ENCODE measurements at places on chromosomes 1 and 21.

DNA sequence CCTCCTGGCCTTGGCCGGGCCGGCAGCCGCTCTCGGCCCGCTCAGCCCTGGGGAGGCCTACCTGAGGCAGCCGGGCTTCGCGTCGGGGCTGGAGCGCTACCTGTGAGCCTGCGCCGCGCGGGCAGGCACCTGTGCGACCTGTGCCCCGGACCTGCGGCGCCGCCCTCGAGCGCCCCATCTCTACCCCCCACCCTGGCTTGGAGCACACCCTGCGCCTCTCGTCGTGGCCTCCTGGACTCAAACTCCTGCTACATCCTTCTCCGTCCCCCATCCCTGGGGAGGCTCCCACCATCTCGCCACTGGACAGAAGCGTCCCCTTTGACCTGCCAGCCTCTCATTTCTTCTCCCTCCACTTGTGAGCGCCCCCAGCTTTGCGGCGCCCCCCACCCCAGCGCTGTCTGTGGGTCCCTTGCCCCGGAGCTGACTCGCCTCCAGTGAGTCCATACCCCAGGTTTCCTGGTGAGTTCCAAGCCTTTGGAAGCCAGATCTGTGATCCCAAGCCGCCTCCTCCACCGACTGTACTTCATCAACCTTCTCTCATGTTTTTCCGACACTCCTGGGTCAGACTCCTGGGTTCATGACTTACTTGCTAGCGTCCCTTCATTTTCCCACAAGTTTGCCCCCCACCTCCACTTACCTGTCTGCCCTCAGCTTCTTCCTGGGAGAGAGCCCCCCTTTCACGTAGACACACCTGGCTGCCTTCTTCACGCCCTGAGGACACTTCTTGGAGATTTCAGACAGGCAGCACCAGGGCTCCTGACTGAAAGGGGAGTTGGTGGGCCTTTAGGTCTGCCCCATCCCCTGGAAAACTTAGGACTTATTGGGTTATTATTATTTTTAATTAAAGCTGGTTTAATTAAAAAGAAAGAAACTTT, 1.3 kb downstream of the FOXE3 start:
- DNase-seq: no peak

DNA sequence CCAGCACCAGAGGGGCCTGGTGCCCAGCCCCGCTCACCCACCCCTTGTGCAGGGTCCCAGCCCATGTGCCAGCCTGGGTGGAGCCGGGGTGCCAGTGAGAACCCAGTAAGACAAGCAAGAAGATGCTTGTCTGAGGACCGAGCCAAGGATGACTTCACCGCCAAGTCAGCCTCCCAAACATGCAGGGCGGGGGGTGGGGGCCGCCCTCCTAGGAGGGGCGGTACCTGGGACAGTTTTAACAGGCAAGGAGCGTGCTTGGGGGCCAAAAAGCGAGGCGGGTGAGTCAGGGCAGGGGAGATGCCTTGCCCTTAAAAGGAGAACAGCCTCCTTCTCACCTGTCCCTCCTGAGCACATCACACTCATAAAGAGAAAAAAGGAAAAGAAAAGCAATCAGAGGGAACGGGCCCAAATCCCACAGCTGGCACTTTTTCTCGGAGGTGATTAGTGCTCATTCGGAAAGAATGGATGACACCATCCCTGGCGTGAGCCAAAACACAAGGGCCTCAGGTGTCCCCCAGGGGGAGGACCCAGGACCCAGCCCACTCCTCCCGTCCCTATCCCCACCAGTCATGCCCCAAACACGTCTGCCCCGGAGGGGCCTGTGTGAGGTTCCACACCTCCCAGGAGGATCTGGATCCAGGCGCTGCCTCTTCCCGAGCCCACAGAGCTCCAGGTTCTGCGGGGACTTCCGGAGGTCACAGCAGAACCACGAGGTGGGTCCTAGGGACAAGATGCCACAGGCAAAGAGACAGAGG, 77.6 kb upstream of the IFFO2 start:
- no peak for DNase-seq

GRCh38 chr1:156760092-156760795, 7.1 kb upstream of the PRCC start:
- no peak for DNase-seq

GRCh38 chr1:226128487-226129075, 58.0 kb downstream of the ACBD3 start:
- no peak for DNase-seq

- DNase-seq: no peak
These were observed 85.4 kb downstream of the SIK1 start for GRCh38 chr21:43341378-43342161.

GRCh38 chr1:204528241-204528640, 12.0 kb downstream of the MDM4 start:
- no peak for DNase-seq

DNA sequence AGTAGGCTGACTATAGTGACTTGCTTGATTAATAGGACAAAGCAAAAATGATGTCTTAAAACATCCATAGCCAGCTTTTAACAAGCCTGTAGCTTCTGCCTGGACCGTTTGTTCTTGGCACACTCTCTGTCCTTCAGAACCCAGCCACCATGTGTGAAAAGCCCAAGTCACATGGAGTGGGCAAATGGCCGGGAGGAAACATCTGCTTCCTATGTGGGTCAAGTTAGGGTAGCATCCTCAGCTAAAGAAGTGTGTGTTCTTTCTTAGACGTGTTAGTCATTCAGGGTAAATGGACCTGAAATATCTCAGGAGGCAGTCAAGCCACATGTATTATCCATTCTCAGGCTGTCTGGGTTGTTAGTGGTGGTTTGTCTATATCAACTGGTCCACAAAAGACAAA, 23.4 kb downstream of the RD3 start:
- DNase-seq: no peak

DNA sequence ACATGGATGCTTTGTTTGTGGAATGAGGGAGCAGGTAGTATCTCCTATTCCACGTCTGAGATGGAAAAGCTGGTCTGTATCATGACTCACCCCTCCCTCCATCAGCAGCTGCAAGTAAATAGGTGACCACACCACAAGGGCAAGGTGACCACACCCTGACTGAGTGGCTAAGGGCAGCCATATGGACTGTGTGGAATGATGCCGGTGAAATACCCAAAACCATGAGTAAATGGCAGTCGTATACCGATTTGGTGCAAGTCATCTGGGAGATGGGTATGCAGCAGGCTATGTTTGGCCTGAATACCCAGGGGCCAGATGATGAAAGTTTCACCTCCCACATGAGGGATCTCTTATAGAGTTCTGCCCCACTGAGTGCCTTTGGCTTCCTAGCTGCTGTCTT, 15.8 kb upstream of the UBE2U start:
- DNase-seq: no peak

DNA sequence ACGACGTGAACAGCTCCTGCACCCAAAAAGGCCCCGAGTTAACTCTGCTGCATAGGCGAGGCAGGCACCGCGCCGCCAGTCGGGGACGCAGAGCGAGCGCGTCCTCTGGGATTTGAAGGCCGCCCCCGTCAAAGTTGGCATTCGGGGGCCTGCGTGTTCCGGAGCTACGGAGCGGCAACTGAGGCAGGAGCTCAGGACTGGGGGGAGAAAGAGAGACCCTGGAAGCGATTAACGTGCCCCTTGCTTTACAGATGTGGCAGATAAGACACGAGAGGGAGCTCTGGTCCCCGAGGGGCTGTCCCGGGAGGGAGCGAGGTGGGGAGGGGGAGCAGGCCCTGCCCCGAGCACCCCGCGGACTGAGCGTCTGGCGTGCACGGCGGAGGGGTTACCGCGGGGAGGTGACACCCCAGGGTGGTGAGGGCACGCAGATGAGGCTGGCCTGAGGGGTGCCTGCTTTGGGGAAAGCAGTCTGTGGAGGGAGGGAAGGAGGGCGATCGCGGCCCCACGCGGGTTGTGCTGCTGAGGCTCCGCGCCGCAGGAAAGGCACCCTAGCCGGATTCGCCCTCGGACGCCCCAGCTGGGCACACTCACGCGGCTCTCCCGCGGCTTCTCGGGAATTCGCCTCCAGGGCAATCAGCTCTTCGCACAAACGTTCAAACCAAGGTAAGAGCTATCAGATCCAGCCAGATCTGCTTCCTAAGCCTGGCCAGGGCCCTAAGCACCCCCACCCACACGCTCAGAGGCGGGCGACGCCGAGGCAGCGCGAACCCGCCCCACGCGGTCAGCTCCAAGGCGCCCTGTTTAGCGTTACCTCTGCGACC, 26.5 kb downstream of the ACTA1 start:
- no peak for DNase-seq

- DNase-seq: no peak
These were observed 28.1 kb downstream of the ANGPTL3 start for GRCh38 chr1:62625415-62625814.

DNA sequence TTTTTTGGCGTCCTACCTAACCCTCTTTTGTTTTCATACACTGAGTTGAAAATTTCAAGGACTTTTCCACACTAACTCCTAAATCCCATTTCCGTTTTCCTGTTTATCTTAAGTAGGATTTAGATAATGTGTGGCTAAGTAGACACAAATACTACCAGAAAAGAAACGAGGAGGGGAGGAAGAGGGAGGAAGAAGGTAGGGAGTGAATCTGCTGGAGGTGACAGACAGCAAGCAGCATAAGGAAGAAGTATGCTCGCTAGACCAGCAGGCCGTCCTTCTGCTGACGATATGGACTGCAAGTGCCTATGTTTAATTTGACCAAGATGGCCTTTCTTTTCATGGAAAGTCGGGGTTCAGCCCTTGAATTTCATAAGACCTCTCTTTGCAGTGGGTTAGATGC, 256.9 kb upstream of the RAB4A start:
- no peak for DNase-seq

DNA sequence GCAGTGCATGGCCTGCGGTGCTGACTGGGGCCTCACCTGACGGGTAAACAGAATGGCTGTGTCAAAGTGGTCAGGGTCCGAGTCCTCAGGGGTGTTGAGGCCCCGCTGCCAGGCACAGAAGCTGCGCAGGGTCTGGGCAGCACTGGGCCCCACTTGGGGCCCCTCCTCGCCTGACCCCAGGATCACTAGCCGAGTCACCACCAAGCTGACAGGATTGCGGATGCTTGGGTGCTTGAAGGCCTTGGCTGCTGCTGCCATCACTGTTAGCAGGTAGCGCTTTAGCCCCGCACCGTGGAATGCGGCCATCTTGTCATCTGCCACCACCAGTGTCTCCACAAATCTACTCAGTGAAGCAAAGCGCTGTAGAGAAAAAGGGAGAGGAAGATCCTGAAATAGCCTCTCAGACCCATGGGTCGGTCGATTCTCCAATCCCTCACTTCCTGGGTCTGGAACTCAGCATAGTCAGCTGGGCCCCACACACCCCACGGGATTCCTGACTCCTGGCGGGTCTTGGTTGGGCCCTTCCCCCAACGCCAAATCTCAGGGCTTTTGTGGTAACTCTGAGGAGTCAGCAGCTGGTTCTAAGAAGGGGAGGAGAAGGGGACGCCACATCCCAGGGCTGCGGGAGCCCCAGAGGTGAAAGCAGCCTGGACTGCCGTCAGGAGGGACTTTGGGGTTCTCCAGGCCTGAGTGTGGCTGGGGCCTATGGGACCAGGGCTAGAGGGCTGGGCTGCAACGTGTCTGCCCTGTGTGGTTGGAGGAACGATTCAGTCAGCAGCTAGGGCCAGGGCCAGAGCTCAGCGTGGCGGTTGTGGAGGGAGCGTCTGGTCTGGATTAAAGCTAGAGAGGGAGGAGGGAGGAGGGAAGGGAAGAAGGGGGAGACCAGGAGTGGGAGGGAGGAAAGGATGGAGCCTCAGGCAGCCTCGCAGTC, 2.1 kb downstream of the ADAMTS4 start:
- DNase-seq: peak; percentile 38

GRCh38 chr1:119102051-119102450, 38.4 kb downstream of the WARS2 start:
- DNase-seq: no peak

GRCh38 chr21:34670962-34671348, 2.2 kb downstream of the CLIC6 start:
- no peak for DNase-seq

DNA sequence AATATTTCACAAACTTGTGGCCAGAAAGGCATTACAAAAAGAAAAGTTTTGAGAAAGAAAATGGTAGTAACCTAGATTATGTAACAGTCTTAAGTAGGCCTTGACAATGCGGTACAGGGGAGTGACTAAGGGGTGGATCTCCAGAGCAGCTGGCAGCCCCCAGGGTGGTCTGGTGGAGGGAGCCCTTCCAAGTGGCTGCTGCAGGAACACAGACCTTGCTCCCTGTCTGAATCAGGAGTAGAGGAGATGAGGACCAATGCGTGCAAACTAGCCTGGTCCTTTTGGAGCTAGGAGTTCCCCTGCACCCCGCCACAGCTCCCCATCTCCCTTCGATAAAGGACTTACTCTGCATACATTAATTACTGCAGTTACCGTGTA, 189.0 kb downstream of the NFIA start:
- DNase-seq: no peak

- DNase-seq: no peak
These were observed 30.0 kb downstream of the PODN start for GRCh38 chr1:53091841-53092645.

DNA sequence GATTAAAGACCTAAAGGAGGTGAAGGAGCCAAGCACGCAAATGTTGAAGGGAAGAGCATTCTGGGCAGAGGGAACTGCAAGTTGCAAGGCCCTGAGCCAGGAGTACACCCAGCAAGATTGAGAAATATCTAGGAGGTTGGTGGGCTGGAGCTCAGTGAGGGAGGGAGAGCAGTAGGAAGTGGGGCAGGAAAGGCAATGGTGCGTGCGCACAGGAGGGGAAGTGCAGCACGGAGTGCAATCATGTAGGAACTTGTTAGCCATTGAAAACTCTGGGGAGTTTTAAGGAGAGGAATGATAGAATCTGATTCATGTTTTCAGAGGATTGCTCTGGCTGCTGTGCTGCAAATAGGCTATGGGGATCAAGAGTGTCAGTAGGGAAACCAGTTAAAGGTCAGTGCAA, 13.2 kb upstream of the IGSF3 start:
- DNase-seq: no peak

DNA sequence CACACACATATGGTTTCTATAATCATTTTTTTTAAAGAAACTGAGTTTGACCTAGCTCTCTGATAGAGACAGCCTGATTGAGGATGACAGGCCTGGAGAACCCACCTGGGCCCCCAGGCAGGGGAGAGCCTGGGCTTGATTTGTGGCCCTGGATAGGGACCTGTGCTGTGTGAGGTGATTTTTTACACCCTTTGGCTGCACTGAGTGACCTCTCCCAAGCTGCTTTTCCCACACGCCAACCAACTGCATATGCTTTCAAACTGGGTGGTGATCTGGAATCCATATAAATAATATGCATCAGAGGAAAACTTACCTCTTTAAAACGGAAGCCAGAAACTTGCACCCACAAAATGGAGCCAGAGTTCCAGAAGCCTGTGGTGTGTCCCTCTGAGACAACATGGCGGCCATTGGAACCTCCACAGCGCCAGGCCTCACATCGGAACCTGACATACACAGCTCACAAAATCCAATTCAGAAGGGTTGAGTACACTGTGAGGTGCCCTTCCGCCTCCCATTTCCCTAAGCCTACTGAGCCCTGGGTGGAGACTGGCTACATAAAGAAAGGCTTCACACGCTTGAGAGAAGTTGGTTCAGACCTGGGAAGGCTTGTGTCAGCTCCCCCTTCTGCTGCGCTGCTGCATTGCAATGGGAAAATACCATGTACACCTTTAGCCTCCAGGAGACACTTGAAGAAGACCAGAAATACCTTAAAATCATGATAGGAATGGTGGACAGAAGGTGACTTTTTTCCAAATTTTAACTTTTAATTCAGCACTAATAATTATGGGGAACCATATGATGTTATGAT, 160.7 kb downstream of the HHIPL2 start:
- no peak for DNase-seq

- DNase-seq: no peak
These were observed 2.5 kb downstream of the TSSK3 start for GRCh38 chr1:32364836-32365235.

- no peak for DNase-seq
These were observed 127.5 kb downstream of the GALNT2 start for GRCh38 chr1:230194525-230194924.

- no peak for DNase-seq
These were observed 51.2 kb upstream of the LRP8 start for GRCh38 chr1:53378932-53379661.

- no peak for DNase-seq
These were observed 4.9 kb downstream of the RCAN1 start for GRCh38 chr21:34609933-34610549.

Data from C1 segment of cervical spinal cord (tissue), 14 donors.